Esophagus muscularis mucosa (tissue), 4 donors: ENCODE measurements at places on chromosomes 12 and 14. TPM values are rescaled to one million over a fixed set of nuclear protein-coding genes. Genes with fewer than 3 reads are reported as not detected.
A peak's percentile ranks its signal among the peaks of the same experiment; 100 is the strongest.

Gene GDF3
- not detected for total RNA-seq

Gene FOXN4
- not detected for total RNA-seq

DNA sequence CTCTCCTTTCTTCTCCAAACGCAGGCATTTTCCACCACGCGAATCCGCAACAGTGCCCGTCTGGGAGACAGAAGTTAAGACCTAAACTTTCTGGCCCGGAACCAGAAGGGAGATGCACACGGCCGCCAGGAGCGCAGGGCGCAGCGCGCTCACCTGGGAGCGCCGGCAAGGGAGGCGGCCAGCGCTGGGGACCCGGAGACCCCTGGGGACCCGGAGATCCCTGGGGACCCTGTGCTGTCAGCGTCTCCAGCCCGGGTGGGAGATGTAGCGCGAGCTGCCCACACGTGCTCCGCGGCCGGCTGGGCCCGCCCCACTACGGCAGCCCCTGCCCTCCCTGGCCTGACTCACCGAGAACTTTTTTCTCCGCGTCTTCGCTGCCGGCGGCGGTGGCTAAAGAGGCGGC is 620 bp downstream of the YBX3 start:
- H3K27me3 ChIP-seq = no peaks in the 10 kb centered on the region
- DNase-seq = no peak
- no peaks in the 10 kb centered on the region for H3K36me3 ChIP-seq
- H3K27ac ChIP-seq = peak overlapping the region; percentile 98
- H3K4me1 ChIP-seq = peaks cover 28% of the 10 kb centered on the region

GRCh38 chr14:74612350-74613021 is 449 bp upstream of the LTBP2 start:
- peak overlapping the region; percentile 71 for H3K27ac ChIP-seq
- H3K4me1 ChIP-seq = peaks cover 26% of the 10 kb centered on the region
- H3K36me3 ChIP-seq = no peaks in the 10 kb centered on the region
- peaks cover 7% of the 10 kb centered on the region for H3K27me3 ChIP-seq
- peak overlapping the region; percentile 72 for H3K4me3 ChIP-seq

GRCh38 chr12:124442281-124442680 is 125.1 kb downstream of the NCOR2 start:
- peaks cover 23% of the 10 kb centered on the region for H3K36me3 ChIP-seq
- peak overlapping the region; percentile 38 for H3K27ac ChIP-seq
- DNase-seq = no peak
- no peak overlapping the region for H3K4me3 ChIP-seq
- peaks cover 66% of the 10 kb centered on the region for H3K4me1 ChIP-seq

DNA sequence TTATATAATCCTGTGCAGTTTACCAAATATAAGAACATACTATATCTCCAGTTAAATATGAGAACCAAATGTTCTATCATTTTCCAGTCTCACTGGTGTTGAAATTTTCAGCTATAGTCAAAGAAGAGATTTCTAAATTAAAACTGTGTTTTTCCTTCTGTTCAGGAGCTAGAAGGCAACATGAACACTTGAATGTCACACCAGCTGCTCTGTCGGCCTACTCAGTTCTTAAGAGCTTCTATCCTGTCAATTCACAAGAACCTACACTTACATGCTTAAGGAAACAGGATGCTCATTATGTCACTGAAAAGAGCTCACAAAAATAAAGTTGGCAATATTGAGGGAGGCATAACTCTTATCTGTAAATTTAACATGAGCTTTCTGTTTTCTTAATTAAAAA is 43.1 kb downstream of the ATP2B1 start:
- peaks cover 28% of the 10 kb centered on the region for H3K4me1 ChIP-seq
- no peak for DNase-seq
- no peaks in the 10 kb centered on the region for H3K36me3 ChIP-seq
- no peak overlapping the region for H3K27ac ChIP-seq
- H3K4me3 ChIP-seq = no peak overlapping the region

DNA sequence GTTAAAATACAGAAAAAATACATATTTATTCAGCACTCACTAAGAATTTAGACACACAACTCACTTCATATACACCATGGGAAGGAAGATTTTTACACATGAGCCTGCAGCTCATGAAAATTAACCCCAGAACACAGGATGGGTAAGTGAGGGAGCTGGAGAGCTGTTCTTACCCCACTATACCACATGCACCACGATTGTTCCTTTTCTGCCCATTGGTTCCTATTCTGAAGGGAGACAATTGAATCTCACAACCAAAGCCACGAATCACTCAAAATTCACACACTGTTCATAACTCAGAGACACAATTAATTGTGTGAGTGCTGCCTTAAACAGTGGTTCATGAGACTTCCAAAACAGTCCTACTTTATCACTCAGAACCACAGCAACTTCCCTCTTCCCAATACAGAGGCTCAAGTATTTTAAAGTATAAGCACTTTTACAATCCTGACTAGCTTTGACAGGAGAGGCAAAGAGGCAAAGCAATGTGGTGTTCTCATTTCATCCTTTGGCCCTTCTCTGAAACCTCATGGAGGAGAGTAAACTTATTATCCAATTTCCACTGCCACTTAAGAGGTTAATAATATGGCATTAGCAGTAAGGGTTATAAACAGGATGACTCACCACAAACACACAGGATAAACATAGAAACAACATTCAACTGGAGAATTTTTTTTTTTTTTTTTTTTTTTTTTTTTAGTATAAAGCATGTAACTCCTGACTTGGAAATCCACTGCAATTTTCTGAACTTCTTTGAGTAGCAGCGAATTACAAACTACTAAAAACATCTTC is 59.5 kb downstream of the ITPR2 start:
- no peak for DNase-seq
- no peaks in the 10 kb centered on the region for H3K4me1 ChIP-seq
- no peaks in the 10 kb centered on the region for H3K27me3 ChIP-seq
- no peak overlapping the region for H3K27ac ChIP-seq
- no peaks in the 10 kb centered on the region for H3K36me3 ChIP-seq
- H3K4me3 ChIP-seq = no peak overlapping the region

- no peaks in the 10 kb centered on the region for H3K27me3 ChIP-seq
- H3K27ac ChIP-seq = no peak overlapping the region
- no peaks in the 10 kb centered on the region for H3K4me1 ChIP-seq
- no peak overlapping the region for H3K4me3 ChIP-seq
- DNase-seq = no peak
Observed at GRCh38 chr14:92471919-92472318, 41.7 kb upstream of the RIN3 start.
